ENCODE measurements at places on chromosomes 11 and 22.
A peak's percentile ranks its signal among the peaks of the same experiment; 100 is the strongest.

- DNase-seq = peak; percentile 52
These were observed at the start of gene ME3 for GRCh38 chr11:86672007-86672621. ME3 (minus strand) TSS chr11:86672616.

GRCh38 chr22:28369854-28370253, 309.8 kb downstream of the TTC28 start:
- no peak for DNase-seq

GRCh38 chr11:116638463-116638862, 134.3 kb downstream of the BUD13 start:
- DNase-seq = no peak

GRCh38 chr11:73875380-73875779, 1.3 kb downstream of the COA4 start:
- no peak for DNase-seq

DNA sequence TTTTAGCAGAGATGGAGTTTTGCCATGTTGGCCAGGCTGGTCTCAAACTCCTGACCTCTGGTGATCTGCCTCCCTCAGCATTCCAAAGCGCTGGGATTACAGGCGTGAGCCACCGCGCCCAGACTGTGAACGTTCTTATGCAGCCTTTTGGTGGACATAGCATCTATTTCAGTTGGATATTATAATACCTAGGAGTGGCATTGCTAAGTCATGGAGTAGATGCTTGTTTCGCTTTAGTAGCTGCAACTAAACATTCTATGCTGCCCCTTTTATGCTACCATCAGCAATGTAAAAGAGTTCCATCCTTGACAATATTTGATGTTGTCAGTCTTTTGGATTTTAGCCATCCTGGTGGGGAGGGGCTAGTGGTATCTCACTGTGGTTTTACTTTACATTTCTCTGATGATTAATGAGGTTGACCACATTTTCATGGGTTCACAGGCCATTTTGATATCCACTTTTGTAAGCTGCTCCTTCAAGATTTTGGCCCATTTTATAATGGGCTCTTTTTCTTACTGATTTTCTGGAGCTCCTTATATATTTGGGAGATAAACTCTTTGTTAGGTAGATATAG, 16.5 kb upstream of the APOBEC3A start:
- DNase-seq = no peak

DNA sequence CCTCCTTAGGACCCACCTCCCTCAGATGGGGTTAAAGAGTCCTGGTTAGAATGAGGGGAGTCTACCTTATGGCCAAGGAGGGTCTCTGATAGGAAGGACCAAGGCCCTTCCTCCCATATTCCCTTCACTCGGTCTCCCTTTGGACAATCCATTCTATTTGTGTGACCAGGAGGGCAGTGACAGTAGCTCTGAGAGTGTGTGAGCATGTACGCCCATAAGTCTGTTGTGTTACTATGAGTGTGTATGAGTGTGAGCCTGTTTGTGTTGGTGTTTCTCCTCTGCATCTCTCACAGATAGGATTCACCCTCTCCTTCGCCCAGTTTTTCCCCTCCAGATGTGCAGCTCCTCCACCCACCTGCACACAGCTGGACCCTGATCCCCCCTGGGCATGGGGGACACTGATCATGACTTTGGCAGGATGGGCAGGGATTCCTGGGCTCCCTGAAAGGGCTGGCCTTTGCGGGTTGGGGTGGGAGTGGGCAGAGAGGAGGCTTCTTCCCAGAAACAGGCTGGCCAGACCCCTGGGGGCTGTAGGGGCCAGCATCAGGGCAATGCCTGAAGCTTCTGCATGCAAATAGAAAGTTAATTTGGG, 14.5 kb downstream of the PHLDB1 start:
- no peak for DNase-seq

DNA sequence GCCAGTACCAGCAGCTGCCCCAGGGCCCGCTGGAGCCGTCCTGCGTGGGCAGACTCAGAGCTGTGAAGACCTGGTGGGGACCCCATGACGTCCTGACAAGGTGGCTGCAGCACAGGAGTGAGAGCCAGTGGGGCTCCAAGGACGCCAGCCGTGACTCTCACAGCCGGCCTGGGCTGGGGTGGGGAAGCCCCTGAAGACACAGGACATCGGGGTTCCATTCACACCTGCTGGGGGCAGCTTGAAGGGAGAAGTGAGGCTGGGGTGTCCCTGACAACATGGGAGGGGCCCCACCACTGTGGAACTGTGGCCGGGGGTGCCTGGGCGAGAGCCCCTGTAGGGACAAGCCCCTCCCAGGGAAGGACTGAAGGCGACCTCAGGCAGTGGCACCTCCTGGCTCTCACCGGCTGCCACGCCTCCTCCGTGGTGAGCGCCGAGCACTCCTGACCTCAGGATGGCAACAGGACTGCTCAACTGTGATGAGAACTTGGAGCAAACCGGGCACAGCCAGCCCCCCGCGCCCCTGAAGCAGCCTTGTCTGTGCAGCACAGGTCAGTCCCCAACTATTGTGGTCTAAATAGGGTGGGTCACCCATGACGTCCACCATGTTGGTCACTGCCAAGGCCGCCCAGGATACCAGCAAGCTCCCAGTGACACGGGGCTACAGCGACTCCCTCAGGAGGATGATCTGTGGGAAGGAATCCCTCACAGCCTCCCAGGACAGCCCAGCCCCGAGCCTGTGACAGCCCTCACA, 22.7 kb upstream of the IL17REL start:
- DNase-seq = no peak

GRCh38 chr11:129285402-129285786, 90.3 kb upstream of the BARX2 start:
- DNase-seq = no peak

- DNase-seq = no peak
These were observed 24.8 kb downstream of the MYH9 start for GRCh38 chr22:36362932-36363331.

Data from muscle of arm (tissue), 14 donors.